Activated CD4-positive, alpha-beta T cell treated with anti-CD3 and anti-CD28 coated beads, Interleukin-2, amount 50 U/mL, for 48 hours (primary cell): ENCODE measurements at places on chromosomes 2 and 18.

GRCh38 chr2:181894381-181894780, 2.9 kb downstream of the ITPRID2 start:
- no peak for DNase-seq

DNA sequence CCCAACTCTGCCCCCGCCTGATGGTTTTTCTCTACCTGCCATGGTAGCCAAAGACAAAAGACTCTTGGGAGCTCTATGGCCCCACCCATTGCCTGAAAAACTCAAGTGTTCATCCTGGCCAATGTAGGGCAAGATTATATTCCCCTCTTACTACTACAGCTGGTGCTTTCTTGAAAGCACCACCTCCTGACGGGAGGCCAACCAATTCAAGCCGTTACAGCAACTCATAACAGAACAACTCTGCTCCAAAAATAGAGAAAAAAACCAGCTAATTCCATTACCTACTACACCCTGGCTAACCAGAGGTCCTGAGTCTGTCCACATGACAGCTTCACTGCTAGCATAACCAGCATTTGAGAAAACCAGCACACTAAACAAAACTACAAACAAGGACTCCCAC, 127.5 kb upstream of the GAREM1 start:
- no peak for DNase-seq

GRCh38 chr18:45494811-45495210, 120.5 kb upstream of the SLC14A2 start:
- DNase-seq: no peak

GRCh38 chr18:56284319-56284718, 354.1 kb downstream of the TXNL1 start:
- DNase-seq: no peak

DNA sequence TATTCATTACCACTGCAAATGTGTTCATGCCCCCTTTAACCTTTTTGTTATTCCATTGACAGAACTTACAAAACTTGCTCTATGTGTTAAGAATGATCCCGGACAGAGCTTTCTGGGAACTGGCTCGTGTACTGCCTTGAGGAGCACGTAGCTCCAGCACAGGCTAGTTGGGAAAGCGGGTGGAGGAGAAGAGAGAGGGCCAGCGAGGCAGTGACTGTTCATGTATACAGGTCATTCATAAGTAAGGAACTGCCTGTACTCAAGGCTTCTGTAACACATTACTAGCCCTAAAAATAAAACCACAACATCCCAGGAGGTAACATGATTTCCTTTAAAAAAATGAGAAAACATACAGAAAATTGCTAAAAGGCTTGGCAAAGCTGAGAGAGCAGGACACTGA, 109.0 kb downstream of the STK39 start:
- DNase-seq: no peak

DNA sequence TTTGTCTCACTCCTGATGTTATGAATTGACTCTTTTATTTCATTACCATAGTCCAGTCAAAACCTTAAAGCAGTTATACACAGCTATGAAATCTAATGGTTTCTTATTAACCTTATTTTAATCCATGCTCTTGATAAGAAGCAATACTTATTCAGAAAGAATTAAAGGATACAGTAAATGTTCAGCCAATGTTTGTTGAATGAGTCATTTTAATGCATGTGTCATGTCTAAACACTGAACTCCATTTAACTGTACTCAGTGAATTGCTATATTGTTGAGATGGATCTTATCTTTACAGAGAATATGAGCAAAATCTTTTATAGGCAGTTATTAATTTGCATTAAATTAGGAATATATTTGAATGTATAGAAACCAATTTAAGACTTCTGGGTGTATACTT, 135.1 kb upstream of the TFPI start:
- no peak for DNase-seq
